SK-MEL-5 (cell line): ENCODE measurements at places on chromosomes 4 and X. TPM values are rescaled to one million over a fixed set of nuclear protein-coding genes. Genes with fewer than 3 reads are reported as not detected.

PDCL2 gene
- not detected in 2 replicates for total RNA-seq

- no peak for DNase-seq
Observed at GRCh38 chr4:8695237-8696219, 103.0 kb downstream of the CPZ start.

DNA sequence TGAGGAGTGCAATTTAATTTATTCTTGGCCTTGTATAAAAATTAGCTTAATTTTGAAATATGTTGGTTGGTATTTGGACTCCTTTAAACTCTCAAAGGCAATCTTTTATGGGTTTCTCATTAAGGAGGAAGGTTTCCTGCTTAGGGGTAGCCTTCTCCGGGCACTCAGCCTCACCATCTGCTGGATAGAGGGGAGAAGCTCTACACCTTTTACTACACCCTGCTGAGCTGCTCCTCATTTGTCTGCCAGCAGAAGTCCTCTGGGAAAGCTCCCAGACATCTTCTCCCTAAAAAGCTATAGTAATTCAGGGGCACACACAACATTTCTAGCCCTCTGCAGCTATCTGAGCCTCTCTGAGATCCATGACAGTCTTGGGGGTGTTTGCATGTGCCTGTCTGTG is 179.1 kb downstream of the SOWAHB start:
- DNase-seq = no peak

DNA sequence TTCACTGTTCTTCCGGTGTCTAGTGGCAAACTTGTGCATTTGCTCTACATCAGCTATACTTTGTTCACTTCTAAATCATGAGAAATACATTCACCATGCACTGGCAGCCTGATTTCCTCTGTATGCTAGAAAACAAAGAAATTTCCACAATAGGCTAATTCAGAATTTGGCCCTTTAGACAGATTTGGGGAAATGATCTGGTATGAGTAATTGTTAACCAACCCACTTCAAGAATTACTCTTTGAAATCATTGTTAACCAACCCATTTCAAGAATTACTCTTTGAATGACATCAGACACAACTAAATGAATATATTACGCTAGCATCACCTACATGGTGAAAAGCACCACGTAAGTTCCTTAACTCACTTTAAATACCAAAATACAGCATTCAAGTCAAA is 14.6 kb downstream of the APBB2 start:
- peak; percentile 33 for DNase-seq

DNA sequence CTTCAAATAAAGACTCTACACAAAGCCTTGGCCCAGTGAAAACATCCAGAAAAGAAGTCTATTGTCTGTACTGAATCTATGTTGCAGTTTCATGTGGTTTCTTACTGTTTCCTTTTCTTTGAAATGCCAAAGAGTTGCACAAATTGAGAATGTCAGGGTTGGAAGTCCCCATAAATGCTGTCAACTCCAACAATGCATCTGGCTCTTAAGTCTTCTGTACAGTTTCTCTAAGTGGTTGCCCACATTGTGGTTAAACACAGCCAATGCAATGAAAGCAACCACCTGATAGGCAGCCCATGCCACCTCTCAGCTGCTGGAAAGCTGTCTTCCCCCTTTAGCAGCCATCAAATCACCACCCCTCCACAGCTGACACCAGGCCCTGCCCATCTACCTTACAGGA is 67.2 kb upstream of the C1GALT1C1 start:
- no peak for DNase-seq

DNA sequence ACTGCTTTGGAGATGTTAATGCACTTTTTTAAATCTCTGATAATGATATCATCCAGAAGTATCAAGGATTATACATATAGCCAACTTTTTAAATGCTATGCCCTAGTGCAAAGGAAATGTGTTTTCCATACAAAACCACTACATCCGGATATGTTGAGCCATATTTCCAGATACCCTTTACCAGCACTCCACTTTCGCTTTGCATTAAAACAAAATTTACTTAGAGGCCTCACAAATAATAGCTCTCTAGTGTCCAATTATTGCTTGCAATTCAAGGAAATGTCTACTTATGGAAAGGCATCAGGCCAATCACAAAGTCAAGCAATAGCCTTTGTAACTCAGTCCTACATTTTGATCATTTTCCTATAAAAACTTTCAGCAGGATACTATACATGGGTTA is 1072.8 kb upstream of the INTU start:
- DNase-seq = no peak

- no peak for DNase-seq
Observed at GRCh38 chr4:169335331-169335730, 64.6 kb upstream of the SH3RF1 start.

DNA sequence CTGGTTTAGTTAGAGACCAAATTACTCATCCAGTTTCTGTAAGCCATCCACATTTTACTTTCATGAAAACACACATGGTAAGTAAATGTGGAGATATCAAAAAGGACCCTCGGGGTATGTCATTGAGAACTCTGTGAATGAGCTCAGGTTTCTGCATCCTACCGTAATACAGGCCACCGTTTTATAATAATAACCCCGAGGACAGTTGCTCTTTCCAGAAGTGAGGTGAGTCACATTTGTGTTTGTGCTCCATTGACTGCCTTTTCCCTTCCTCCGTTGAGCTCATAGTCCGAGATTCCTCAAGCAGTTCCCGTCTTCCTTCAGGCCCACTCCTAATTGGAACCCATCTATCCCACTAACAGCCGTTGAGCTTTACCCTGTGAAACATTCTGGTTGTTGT is 95.3 kb downstream of the GRID2 start:
- no peak for DNase-seq
